Activated CD4-positive, CD25-positive, alpha-beta regulatory T cell (primary cell): ENCODE measurements at places on chromosomes 4 and X.
A peak's percentile ranks its signal among the peaks of the same experiment; 100 is the strongest.

GRCh38 chr4:112421911-112422310 is 94.1 kb downstream of the NEUROG2 start:
- DNase-seq: no peak

DNA sequence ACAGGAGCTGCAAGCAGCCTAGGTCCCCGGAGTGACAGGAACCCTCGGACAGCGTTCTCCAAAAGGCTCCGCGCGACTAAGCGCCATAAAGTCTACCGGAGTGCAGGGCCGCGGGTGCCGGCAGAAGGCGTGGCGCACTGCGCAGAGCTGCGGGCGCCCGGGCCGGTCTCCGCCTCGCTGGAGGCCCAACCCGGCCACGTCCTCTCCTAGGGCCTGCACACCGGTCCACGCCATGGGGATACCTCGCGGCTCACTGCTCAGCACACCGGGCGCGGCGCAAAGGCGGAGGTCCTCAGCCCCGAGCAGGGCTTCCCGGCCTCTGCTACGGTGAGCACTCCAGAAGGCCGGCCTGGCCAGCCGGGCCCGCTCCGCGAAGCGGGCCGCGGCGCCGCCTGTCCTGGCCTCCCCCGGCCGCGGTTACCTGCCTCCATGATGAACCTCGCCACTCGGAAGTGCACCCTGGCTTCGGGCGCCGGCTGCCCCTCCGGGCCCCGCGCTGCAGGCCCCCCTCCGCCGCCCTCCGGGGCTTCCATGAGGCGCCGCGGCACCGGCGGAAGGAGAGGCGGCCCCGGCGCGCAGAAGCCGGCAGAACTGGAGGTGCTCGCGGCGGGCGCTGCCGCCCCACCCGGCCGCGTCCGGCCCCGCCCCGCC is at the start of gene CCNQ:
CCNQ (minus strand) TSS at position 599 of the 651 bp plus-strand sequence; CDS start at position 533, 66 bp downstream.
- no peak for DNase-seq

DNA sequence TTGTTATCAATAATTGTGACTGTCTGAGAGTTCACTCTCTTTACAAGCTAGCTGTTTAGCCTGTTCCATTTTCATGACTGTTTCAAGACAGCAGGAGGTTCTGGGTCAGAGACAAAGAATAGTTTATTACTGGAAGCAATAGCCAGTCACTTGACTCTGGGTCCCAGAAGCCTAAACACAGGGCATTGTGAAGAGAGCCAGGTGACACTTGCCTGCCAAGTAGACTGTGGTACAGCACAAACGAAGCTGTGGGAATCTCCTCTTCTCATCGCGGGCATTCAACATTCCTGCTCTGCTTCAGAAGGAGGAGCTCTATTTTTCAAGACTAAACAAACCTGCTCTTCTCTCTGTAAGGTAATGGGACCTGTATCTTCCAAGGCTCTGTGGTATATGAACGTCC is 485.1 kb downstream of the TRIML1 start:
- DNase-seq: no peak

DNA sequence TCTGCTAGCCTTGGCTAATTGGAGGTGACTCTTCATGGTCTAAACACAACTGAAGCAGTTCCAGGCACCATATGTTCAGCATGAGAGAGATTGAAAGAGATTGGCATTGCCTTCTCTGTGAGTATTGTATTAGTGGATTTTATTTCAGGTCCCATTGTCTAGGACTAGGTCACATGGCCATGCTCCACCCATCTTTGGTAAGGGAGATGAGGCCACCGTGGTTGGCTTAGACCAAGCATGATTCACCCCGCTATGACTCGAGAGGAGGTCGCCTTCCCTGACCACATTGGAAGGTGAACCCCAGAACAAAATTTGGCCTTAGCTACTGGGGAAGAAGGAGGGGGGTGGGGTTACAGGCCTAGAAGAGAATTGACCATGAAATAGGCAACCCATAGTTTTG is 109.9 kb upstream of the BCOR start:
- DNase-seq: peak; percentile 1

GRCh38 chr4:129581305-129581704 is 485.4 kb downstream of the C4orf33 start:
- DNase-seq: no peak
